ENCODE measurements at places on chromosomes 16 and 17.

GRCh38 chr17:72030067-72030899 is 90.5 kb upstream of the SOX9 start:
- peak; percentile 70 for DNase-seq

- no peak for DNase-seq
Observed at GRCh38 chr17:62049299-62049698, 15.8 kb downstream of the MED13 start.

DNA sequence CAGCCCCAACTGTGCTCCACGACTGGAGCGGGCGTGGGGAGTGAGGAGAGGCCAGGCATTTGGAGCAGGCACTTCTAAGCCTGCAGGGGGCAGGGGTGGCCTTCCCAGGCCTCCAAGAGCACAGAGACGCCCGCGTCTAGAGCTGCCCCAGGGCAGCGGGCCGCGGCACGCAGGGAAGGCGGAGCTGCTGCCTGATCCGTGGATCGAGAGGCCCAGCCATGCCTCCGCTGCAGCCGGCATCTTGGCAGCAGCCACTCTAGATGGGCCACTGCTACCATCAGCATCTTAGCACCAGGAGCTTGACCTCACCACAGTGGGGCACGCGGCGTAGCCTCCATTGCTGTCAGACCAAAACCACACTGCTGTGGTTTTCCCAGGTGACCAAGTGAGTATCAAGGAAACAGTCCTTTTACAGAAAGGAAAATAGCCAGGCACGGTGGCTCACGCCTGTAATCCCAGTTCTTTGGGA is 20.4 kb upstream of the WDR45B start:
- peak; percentile 67 for DNase-seq

GRCh38 chr16:28497861-28498599 is 3.6 kb downstream of the APOBR start:
- DNase-seq, result no peak

DNA sequence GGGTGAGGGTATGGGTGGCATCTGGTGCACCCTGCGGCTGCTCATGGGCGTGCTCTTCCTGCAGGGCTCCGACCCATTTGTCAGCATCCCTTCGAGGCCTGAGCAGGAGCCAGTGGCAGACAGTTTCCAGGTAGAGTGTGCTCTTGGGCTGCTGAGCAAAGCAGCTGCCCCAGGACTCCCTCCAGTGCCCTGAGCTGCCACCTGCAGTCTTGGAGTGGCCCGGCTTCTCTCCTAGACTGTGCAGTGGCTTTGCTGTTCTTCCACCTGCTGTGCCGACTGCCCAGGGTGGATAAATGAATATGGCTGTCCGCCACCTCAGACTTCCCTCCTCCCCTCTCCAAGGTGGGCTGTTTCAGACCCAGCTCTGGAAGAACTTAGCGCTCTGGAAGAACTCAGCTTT is 10.8 kb upstream of the JPT2 start:
- DNase-seq, result no peak

GRCh38 chr16:75237398-75238131 is 13.9 kb downstream of the BCAR1 start:
- DNase-seq, result no peak

GRCh38 chr17:79977161-79977631 is 58.5 kb downstream of the TBC1D16 start:
- no peak for DNase-seq

DNA sequence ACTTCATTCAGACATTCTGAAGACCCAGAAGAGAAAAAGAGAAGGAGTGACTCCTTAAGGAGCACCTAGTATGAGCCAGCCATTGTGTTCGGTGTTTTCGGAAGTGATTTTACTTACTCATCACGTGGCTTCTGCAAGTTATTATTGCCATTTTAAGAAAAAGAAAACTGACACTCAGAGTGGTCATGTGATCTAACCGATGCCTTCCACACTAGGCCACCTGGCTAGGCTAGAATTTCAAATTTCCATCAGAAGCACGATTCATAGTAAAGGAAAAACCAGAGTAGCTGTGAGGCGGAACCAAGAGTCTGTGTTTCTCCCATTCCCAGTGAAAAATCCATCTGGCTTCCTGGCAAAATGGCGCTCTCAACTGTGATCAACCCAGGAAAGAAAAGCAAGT is 32.0 kb downstream of the GTF3C1 start:
- no peak for DNase-seq

All from right hindlimb (tissue), 1 donor.